ENCODE measurements at places on chromosomes 7 and 10.

DNA sequence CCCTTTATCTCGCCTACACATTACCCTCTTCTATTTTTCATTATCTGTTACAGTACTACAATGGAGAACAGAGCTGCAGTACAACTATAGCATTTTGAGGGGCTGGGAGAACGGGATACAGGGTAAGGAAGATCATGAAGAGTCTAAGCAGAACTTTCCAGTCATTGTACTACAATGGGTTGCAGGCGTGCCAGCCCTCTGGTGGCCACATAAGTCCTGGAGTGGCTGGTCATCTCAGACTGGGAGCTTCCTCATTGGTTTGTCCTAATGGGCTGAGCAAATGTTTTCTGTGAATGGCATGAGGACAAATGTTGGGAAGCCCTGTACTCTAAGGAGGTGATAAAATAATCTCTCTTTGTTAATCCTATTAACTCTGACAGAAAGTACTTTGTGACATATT is 33.0 kb downstream of the TMEM106B start:
- no peak for DNase-seq

GRCh38 chr10:7218968-7219367 is 191.9 kb downstream of the SFMBT2 start:
- DNase-seq: no peak

- DNase-seq: no peak
Measured at GRCh38 chr7:107594961-107595737, 15.1 kb downstream of the BCAP29 start.

- DNase-seq: no peak
Measured at GRCh38 chr7:148218603-148219002, 372.0 kb upstream of the C7orf33 start.

GRCh38 chr7:88202799-88203198 is 17.0 kb downstream of the SRI start:
- no peak for DNase-seq

DNA sequence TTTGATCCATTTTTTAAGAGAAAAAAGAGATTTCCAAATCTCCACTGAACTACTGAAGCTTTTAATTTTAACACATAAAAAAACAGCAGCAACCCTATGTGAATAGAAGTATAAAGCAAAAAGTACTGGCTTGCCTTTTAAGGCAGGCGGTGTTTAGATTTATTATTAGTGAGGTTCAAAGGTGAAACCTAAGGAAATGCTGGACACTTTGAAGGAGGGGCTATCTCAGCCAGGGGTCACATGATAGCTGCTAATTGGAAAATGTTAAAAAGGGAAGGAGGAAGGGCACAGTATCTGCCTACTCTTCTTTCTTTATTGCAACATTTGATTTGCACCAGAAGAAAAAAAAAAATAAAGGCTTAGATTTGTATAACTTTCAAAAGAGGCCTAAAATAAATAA is 183.8 kb downstream of the SKAP2 start:
- no peak for DNase-seq
